Activated CD8-positive, alpha-beta memory T cell treated with anti-CD3 and anti-CD28 coated beads for 1 hour (primary cell): ENCODE measurements at places on chromosomes 12 and 14.

GRCh38 chr12:74365178-74365964 lies 172.3 kb upstream of the ATXN7L3B start:
- DNase-seq = no peak

DNA sequence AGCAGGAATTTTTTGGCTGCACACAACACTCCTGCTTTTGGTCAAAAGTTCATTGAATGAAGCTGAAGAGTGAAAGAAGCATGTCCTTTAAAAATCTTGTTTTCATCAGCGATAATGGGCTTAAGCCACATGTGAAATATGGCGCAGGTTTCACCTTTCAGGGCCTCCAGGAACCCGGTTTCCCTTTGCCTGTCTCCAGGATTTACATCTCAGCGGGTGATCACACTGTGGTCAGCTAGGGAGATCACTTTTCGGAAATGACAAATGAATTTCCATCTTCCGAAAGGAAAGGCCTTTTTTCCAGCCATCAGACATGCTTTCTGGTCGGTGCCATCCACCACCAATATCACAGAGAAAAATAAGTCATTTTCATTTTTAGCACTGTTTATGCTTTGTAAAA lies 727.1 kb upstream of the TBX3 start:
- no peak for DNase-seq

- DNase-seq = no peak
Observed at GRCh38 chr12:59858508-59859170, 262.8 kb downstream of the SLC16A7 start.

- no peak for DNase-seq
Observed at GRCh38 chr14:96911499-96912149, 114.4 kb downstream of the VRK1 start.

- DNase-seq = no peak
Observed at GRCh38 chr12:2648406-2648805, 146.4 kb upstream of the FKBP4 start.

- DNase-seq = no peak
Observed at GRCh38 chr14:24834956-24835355, 201.0 kb upstream of the GZMB start.

DNA sequence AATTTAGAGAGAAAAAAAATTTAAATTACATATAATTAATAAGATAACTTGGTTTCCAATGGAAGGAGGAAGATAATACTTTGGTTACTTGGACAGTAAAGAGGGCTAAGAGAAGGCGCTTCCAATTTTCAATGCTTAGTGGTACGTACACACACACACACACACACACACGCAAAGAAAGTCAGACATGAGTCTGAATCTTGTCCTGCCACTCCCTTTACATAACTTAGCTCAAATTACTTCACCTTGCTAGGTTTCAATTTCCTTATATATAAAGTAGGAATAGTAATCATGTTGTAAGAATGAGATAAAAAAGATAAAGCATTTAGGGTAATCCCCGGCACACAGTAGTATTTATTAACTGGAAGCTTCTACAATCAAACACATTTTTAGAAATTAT lies 39.7 kb upstream of the VCPKMT start:
- no peak for DNase-seq
